ENCODE measurements at places on chromosomes 1 and 21. TPM values are rescaled to one million over a fixed set of nuclear protein-coding genes. Genes with fewer than 3 reads are reported as not detected.

Gene TIE1
- 0.31 TPM for total RNA-seq

GRCh38 chr1:84450910-84451309 is 28.2 kb upstream of the RPF1 start:
- no peak overlapping the region for H3K4me3 ChIP-seq
- peaks cover 10% of the 10 kb centered on the region for H3K27me3 ChIP-seq

DNA sequence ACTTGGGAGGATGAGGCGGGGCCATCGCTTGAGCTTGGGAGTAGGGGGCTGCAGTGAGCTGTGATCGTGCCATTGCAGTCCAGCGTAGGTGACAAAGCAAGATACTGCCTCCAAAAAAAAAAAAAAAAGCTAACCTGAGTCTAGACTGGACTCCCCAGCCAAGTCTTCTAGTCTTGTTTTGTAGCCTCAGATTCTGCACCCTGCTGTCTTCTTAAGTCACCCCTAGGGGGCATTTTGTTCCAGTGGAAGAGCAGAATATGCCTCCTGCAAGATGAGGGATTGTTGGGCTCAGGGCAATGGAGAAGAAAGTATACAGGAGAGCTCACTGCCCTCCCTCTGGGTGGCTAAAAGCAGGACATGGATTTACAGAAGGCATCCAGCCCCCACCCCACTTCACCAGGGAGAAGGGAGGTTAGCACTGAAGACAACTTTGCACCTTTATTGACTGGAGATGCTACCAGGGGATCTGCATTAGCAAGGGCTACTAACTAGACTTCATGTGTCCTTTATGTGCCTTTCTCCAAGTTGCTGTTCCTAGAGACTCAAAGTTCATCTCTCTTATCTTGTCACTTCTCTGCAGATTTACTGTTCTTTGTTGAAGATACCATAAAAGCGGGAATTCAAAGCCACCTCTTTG is 15.3 kb upstream of the RNF187 start:
- no peak overlapping the region for H3K27ac ChIP-seq
- H3K4me1 ChIP-seq, result peaks cover 19% of the 10 kb centered on the region
- H3K4me3 ChIP-seq, result no peak overlapping the region
- no peaks in the 10 kb centered on the region for H3K27me3 ChIP-seq
- H3K36me3 ChIP-seq, result no peaks in the 10 kb centered on the region

DNA sequence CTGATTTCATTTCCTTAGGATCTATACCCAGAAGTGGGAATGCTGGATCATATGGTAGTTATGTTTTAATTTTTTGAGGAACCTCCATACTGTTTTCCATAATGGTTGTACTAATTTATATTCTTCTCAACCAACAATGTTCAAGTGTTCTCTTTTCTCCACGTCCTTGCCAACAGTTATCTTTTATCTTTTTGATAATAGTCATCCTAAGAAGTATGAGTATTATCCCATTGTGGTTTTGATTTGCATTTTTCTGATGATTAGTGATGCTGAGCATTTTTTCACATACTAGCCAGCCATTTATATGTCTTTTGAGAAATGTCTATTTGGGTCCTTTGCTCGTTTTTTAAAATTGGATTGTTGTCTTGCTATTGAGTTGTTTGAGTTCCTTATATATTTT is 38.5 kb downstream of the ABCD3 start:
- DNase-seq, result no peak
- H3K4me1 ChIP-seq, result no peaks in the 10 kb centered on the region
- H3K27ac ChIP-seq, result no peak overlapping the region
- no peaks in the 10 kb centered on the region for H3K27me3 ChIP-seq
- no peaks in the 10 kb centered on the region for H3K36me3 ChIP-seq

Gene GBP6
- total RNA-seq, result not detected

- no peaks in the 10 kb centered on the region for H3K27me3 ChIP-seq
- H3K36me3 ChIP-seq, result no peaks in the 10 kb centered on the region
- H3K4me3 ChIP-seq, result no peak overlapping the region
- H3K27ac ChIP-seq, result no peak overlapping the region
- DNase-seq, result no peak
Observed at GRCh38 chr1:161251579-161251978, 7.0 kb upstream of the PCP4L1 start.

DNA sequence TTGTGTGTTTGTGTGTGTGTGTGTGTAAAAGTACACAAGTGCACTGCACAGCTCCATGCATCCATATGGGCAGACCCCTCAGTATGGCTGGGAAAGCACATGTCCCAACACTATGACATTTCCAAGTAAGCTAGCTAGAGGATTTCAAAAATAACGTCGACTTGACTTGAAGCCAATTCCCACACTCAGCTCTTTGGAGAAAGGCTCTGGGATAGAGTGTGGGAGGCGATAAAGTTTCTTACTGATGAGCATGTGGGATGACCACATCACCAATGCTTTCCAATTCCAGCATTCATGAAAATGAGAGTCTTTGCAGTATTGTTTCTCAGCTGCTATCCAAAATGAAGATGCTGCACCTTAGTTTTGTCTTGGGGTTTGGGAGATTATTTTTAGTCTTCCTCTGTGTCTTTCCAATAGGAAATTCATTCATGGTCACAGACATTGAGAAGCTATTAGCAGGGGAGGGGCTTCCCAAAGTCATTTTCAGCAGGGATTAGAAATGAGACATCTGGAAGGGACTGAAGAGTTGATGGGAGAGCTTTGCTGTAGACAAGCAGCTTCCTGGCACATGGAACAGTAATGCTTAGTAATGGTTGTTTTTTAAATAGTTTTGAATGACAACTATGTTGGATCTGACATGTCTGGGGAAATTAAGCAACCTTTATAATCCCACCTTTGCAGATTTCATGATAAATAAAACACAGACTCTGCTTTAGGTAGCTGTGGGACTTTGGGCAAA is 143.5 kb downstream of the ASTN1 start:
- no peaks in the 10 kb centered on the region for H3K36me3 ChIP-seq
- H3K4me1 ChIP-seq, result no peaks in the 10 kb centered on the region
- no peaks in the 10 kb centered on the region for H3K27me3 ChIP-seq
- H3K27ac ChIP-seq, result no peak overlapping the region
- DNase-seq, result no peak

- no peak overlapping the region for H3K27ac ChIP-seq
- H3K4me3 ChIP-seq, result no peak overlapping the region
- no peak for DNase-seq
- peaks cover 23% of the 10 kb centered on the region for H3K36me3 ChIP-seq
Observed at GRCh38 chr1:3863231-3863935, 6.1 kb downstream of the DFFB start.

DNA sequence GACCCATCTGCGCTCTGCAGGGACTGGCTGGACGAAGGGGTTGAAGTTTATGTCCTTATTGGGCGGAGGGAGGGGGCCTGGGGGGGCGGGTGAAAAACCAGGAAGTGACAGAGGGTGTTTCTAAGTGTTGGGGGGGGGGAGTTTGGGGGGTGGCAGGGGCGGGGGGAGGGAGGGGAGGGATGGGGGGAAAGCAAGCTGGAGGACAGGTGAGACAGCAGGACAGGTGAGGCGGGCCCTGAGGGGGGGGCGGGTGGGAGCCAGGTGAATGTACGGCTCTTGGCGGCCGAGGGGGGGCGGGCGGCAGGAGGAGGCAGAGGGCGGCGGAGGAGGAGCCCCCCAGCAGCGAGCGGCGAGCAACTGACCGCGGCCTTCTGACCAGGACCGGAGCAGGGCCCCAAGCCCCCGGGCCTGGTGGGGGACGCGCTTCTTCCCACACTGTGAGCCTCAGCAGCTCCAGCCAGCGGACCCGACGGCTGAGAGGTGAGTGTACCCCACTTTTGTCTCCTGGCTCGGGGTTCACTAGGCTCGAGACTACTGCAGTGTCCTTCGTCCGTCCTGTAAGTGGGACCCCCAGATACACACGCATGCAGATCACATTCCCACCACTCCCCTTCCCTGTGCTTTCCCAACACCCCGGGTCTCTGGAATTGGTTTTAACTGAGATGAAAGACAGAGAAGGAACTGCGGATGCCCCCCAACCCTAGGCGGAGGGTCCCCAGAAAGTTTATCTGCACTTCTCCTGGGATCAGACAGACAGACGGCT is at the start of gene ZBTB7B:
Gene ZBTB7B (plus strand): TSS at position 339 of the 763 bp plus-strand sequence. CDS start 11,859 bp downstream, outside the sequence.
- DNase-seq, result peak; percentile 48
- H3K4me1 ChIP-seq, result peaks cover 74% of the 10 kb centered on the region
- H3K4me3 ChIP-seq, result peak within 1 kb of the TSS; percentile 97
- no peaks in the 10 kb centered on the region for H3K27me3 ChIP-seq

Gene GBP4
- 0.11 TPM for total RNA-seq

Gene CSF3R
- 0.71 TPM for total RNA-seq

DNA sequence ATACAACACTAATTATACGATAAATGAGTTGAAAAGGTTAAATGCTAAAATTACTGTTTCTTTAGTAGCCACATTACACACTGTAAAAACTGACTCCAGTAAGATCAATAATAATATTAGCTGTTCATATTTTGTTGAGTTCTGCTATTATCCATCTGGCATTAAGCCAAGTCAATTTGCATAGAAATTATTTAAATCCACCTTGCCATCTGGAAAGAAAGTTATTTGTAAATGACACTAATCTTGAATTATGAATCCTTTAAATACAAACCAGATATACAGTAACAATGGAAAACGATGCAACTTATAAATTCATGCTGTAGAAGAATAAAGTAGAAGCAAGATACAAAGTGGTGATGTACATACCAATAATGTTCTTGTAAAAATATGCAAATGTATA is 81.4 kb upstream of the BCL10 start:
- no peaks in the 10 kb centered on the region for H3K36me3 ChIP-seq
- H3K27ac ChIP-seq, result no peak overlapping the region
- no peaks in the 10 kb centered on the region for H3K4me1 ChIP-seq
- H3K4me3 ChIP-seq, result no peak overlapping the region
- DNase-seq, result no peak
- no peaks in the 10 kb centered on the region for H3K27me3 ChIP-seq

- peak overlapping the region; percentile 20 for H3K4me3 ChIP-seq
- H3K27me3 ChIP-seq, result peaks cover 24% of the 10 kb centered on the region
Observed at GRCh38 chr1:20343149-20343937, 52.7 kb downstream of the VWA5B1 start.

Gene C8B
- not detected for total RNA-seq

DNA sequence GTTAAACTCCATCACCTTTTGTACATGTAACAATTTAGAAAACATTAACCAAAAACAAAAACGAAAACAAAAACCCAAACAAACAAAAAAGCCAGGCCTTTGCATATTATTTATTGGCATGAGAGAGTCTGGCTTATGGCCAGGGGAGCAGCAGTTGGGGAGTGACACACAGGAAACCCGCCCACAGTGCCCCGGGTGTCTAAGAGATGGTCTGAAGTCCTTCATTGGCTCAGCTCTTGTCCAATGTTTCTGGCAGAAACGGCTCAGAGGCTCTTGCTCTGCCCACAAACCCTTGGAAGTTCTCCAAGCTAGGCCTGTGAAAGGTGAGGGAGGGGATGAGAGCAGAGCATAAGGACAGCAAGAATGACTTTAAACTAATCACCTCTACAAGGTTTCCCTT is 131.5 kb downstream of the CNIH3 start:
- no peak overlapping the region for H3K4me3 ChIP-seq
- no peaks in the 10 kb centered on the region for H3K4me1 ChIP-seq
- no peak overlapping the region for H3K27ac ChIP-seq
- peaks cover 2% of the 10 kb centered on the region for H3K27me3 ChIP-seq
- no peak for DNase-seq

GRCh38 chr1:169196161-169196560 is 89.7 kb downstream of the ATP1B1 start:
- no peak for DNase-seq
- H3K27ac ChIP-seq, result no peak overlapping the region
- H3K4me3 ChIP-seq, result no peak overlapping the region
- no peaks in the 10 kb centered on the region for H3K36me3 ChIP-seq
- no peaks in the 10 kb centered on the region for H3K27me3 ChIP-seq

GRCh38 chr1:85135392-85135798 is 65.4 kb downstream of the SYDE2 start:
- no peak for DNase-seq
- peaks cover 4% of the 10 kb centered on the region for H3K27me3 ChIP-seq
- H3K27ac ChIP-seq, result no peak overlapping the region
- no peaks in the 10 kb centered on the region for H3K4me1 ChIP-seq
- no peaks in the 10 kb centered on the region for H3K36me3 ChIP-seq

GRCh38 chr1:160624464-160624863 is 22.4 kb downstream of the SLAMF1 start:
- H3K27ac ChIP-seq, result no peak overlapping the region
- peaks cover 10% of the 10 kb centered on the region for H3K4me1 ChIP-seq
- H3K4me3 ChIP-seq, result no peak overlapping the region

Gene GNAT2
- 0.16 TPM for total RNA-seq

Gene LCA5L
- total RNA-seq, result 2.9 TPM

DNA sequence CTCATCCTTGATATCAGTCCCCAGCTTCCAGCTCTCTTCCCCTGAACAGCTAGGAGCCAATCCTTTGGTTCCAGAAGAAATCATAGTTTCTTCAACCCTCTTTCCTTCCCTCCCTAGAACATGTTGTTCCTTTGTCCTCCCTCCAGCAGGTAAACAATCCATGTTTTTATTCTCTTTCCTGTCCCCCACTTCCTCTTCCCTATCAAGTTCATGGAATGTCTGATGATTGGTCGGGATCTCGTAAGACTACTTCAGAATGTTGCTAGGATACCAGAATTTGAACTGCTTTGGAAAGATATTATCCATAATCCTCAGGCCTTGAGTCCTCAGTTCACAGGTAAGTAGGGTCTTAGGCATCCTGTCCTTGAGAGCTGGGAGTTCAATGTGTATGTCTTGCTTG is 23.1 kb upstream of the SLC27A3 start:
- no peak overlapping the region for H3K4me3 ChIP-seq
- no peaks in the 10 kb centered on the region for H3K4me1 ChIP-seq
- DNase-seq, result no peak
- H3K36me3 ChIP-seq, result peaks cover 66% of the 10 kb centered on the region
- H3K27me3 ChIP-seq, result no peaks in the 10 kb centered on the region
- no peak overlapping the region for H3K27ac ChIP-seq

DNA sequence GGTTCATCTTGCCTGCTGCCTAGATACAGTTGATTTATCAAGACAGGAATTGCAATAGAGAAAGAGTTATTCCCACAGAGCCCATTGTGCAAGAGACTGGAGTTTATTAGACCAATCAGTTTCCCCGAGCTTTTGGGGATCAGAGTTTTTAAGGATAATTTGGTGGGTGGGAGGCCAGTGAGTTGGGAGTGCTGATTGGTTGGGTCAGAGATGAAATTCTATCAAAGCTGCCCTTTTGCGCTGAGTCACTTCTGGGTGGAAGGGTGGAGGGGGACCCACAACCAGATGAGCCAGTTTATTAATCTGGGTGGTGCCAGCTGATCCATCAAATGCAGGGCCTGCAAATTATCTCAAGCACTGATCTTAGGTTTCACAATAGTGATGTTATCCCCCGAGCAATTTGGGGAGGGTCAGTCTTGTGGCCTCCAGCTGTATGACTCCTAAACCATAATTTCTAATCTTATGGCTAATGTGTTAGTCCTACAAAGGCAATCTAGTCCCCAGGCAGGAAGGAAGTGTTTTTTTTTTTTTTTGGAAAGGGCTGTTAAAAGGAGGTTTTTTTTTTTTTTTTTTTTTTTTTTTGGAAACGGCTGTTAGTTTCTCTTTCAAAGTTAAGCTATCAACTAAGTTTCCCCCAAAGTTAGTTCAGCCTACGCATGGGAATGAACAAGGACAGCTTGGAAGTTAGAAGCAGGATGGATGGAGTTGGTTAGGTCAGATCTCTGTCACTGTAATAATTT is 7.4 kb downstream of the SLC16A4 start:
- no peak overlapping the region for H3K27ac ChIP-seq
- no peak for DNase-seq
- H3K27me3 ChIP-seq, result no peaks in the 10 kb centered on the region
- H3K4me1 ChIP-seq, result no peaks in the 10 kb centered on the region
- H3K4me3 ChIP-seq, result no peak overlapping the region

Gene TMEM82
- total RNA-seq, result not detected

Gene CACNA1S
- total RNA-seq, result not detected

- no peaks in the 10 kb centered on the region for H3K4me1 ChIP-seq
- H3K27me3 ChIP-seq, result no peaks in the 10 kb centered on the region
- H3K36me3 ChIP-seq, result no peaks in the 10 kb centered on the region
- H3K4me3 ChIP-seq, result no peak overlapping the region
- no peak for DNase-seq
Observed at GRCh38 chr1:82485591-82486369, 685.0 kb downstream of the ADGRL2 start.

Data from K562 (cell line).